ENCODE measurements at places on chromosomes 11 and 22.

DNA sequence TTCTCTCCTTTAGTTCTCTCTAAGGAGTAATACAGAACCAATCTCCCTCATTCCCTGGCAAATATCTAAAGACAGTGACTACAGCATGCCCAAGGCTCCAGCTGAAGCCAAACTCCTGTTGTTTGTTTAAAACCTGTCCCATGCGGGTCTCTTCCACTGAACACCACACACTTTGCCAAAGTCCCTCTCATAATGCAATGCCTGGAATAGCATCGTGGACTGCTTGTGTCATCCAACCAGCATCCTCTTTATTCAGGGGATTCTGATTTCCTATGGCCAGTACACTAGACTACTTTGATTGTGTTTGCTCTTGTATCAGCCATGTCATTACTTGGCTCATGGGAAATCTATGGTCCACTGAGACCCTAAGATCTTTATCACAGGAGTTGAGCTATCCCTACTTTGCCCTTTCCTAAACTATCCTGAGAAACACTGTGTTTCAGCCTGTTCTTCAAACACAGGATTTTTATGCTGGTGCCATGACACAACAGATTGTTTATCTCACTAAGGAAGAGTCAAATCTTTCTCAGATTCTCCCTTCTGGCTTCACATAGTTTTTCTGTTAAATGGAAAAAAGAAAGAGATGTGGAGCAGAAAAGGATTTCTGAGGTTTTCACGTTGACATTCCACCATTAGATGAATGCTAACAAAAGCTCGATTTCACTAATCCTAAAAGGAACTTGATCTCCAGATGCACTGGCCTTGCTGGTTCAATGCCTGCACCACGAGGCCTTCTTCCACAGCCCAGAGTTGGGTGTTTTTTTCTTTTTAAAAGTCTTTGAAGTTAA, 15.9 kb upstream of the IRAG1 start:
- no peak for DNase-seq
- H3K27me3 ChIP-seq = no peaks in the 10 kb centered on the region
- no peak overlapping the region for H3K4me3 ChIP-seq
- H3K27ac ChIP-seq = no peak overlapping the region
- H3K36me3 ChIP-seq = no peaks in the 10 kb centered on the region

DNA sequence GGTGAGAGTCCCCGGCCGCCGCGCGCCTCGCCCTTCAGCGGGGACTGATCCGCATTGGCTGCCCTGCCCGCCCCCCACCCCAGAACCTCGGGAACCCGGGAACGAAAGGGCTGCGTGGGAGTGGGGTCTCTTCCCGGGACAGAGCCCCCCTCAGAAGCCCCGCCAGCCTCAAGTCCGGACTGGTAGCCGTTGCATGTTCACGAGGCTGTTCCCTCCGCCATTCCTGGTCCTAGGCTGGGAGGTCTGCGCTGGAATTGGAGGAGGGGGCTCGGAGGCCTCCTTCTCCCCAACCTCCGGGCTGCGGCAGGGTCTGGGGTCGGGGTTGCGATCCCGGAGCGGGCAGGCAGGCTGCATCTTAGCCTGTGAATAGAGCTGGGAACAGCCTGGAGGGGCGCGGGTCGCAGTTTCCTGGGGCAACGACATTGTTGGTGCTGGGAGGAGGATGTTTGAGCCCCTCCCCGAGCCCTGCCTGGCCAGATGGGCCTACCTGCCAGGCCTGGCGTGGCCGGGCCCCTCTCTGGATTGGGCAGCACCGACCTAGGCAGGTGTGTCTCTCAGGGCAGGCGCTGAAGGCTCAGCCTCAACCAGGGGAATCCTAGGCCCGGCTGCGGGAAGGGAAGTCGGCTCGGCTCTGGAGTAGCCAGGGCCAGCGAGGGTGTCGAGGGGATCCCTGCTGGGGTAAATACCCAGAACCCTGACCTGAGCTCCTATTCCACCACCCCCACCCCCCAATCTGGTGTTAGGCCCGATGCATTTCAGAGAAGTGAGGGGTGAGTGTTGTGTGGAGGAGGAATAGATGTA, 670 bp downstream of the MAPK8IP1 start:
- H3K36me3 ChIP-seq = peaks cover 15% of the 10 kb centered on the region
- H3K4me3 ChIP-seq = peak overlapping the region; percentile 60
- no peak overlapping the region for H3K27ac ChIP-seq
- peaks cover 4% of the 10 kb centered on the region for H3K4me1 ChIP-seq
- no peaks in the 10 kb centered on the region for H3K27me3 ChIP-seq

DNA sequence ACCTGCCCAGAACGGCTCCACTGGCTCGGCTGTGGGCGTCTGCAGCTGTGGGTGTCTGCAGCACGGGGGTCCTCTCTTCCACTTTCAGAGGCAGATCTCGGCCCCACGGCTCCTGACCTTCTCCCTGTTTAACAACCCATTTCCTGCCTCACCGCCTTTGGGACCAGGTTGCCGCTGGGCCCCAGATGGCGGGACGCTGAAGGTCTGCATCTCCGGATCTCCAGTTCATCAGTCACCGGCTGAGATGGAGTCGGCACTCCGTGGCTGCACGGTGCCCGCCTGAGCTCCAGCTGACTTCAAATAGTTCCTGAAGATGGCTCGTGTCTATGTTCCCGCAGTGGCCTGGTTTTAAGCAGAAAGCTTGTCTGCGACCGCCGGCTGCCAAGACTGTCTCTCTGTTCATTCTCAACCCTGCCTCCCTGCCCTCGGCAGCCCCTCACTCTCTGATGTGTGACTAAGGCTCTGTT, 475.9 kb downstream of the BRD1 start:
- H3K36me3 ChIP-seq = no peaks in the 10 kb centered on the region
- H3K27me3 ChIP-seq = peaks cover 6% of the 10 kb centered on the region
- H3K27ac ChIP-seq = no peak overlapping the region
- H3K4me1 ChIP-seq = no peaks in the 10 kb centered on the region

- H3K4me1 ChIP-seq = no peaks in the 10 kb centered on the region
- no peak overlapping the region for H3K4me3 ChIP-seq
- no peak overlapping the region for H3K27ac ChIP-seq
- no peak for DNase-seq
- peaks cover 2% of the 10 kb centered on the region for H3K27me3 ChIP-seq
These were observed 4.2 kb downstream of the NOX4 start for GRCh38 chr11:89487016-89487415.

GRCh38 chr11:117905524-117905923, 23.7 kb downstream of the TMPRSS13 start:
- no peak overlapping the region for H3K27ac ChIP-seq
- peaks cover 21% of the 10 kb centered on the region for H3K27me3 ChIP-seq
- no peak for DNase-seq

DNA sequence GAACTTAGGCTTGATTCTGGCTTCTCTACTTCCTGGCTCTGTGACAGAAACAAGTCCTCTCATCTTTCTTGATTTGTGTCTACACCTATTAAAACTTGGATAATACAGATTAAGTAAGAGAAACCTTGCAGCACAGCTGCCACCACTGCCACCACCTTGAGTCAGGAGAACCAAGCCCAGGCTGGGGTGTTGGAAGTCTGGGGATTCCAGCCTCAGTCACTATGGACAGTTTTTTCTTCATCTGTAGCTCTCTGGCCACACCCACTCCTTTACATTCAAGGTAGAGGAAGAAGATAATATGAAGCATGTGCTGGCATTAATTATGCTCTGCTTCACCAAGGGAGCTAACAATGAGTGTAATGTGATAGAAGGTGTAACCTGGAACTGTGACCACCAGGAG, 75.7 kb downstream of the RELT start:
- H3K4me1 ChIP-seq = peaks cover 3% of the 10 kb centered on the region
- no peak overlapping the region for H3K4me3 ChIP-seq
- no peaks in the 10 kb centered on the region for H3K27me3 ChIP-seq
- H3K36me3 ChIP-seq = no peaks in the 10 kb centered on the region
- no peak for DNase-seq

DNA sequence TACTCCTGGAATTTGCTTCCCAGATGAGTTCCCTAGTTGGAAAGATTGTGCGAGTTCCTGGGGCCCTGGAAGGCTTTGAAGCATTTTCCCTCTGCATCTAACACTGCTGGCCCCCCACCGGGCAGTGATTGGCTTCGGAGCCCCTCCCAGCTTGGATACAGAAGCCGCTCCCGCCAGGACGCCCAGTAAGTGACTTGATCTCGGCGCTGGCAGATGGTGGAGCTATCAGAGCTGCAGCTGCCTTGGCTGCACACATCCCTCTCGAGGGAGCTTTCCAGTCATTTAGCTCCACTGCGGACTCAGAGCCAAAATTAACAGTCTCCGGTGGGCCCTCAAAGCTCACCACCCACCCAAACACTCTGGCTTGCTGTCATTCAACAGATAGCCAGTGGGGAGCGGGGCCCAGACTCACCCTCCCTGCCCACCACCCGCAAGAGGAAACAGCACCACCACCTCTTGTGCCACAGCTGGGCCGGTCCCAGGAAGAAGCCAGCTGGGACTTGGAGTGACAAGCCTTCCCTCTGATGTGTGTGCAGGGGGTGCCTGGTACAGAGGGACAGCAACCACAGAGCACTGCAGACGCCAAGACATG, 162.3 kb downstream of the TRIM29 start:
- H3K36me3 ChIP-seq = no peaks in the 10 kb centered on the region
- H3K27ac ChIP-seq = no peak overlapping the region
- H3K27me3 ChIP-seq = peaks cover 2% of the 10 kb centered on the region
- no peaks in the 10 kb centered on the region for H3K4me1 ChIP-seq

GRCh38 chr11:35615921-35616900, 2.0 kb upstream of the FJX1 start:
- H3K27ac ChIP-seq = no peak overlapping the region
- H3K4me1 ChIP-seq = no peaks in the 10 kb centered on the region
- no peak overlapping the region for H3K4me3 ChIP-seq

- DNase-seq = no peak
- no peaks in the 10 kb centered on the region for H3K4me1 ChIP-seq
- H3K36me3 ChIP-seq = no peaks in the 10 kb centered on the region
- H3K27ac ChIP-seq = no peak overlapping the region
These were observed 12.1 kb downstream of the PLAAT5 start for GRCh38 chr11:63478896-63479295.

DNA sequence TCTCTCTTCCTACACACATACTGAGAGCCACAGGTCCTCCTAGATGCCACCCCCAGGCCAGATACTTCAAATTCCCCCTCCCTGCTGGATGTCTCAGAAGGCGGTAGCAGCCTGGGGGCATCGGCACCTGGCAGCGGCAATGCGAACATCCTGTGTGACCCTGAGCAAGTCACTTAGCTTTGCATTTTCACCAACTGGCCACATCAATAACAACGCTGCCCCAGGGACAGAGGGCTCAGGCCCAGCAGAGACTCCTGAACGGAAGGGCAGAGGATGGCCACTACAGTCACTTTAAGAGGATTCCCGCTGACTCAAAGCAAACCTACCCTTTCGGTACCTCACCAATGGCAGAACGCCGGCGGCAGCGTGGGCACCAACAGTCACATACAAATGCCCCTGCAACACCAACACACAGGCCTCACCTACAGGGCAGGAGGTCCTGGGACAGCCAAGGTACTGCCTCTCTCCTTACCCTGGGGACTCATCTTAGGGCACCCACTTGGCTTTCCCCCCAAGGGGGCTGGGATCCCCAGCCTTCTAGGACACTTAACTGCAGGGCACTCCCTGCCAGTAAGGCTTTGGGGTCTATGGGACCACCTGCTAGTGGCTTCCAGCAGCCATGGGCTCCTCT, 1.6 kb downstream of the LMO1 start:
- peak overlapping the region; percentile 74 for H3K4me3 ChIP-seq
- no peak for DNase-seq
- peaks cover 2% of the 10 kb centered on the region for H3K27me3 ChIP-seq
- no peaks in the 10 kb centered on the region for H3K36me3 ChIP-seq

GRCh38 chr22:37121887-37122591, 12.5 kb upstream of the TMPRSS6 start:
- no peaks in the 10 kb centered on the region for H3K27me3 ChIP-seq
- H3K36me3 ChIP-seq = no peaks in the 10 kb centered on the region
- no peak overlapping the region for H3K27ac ChIP-seq

DNA sequence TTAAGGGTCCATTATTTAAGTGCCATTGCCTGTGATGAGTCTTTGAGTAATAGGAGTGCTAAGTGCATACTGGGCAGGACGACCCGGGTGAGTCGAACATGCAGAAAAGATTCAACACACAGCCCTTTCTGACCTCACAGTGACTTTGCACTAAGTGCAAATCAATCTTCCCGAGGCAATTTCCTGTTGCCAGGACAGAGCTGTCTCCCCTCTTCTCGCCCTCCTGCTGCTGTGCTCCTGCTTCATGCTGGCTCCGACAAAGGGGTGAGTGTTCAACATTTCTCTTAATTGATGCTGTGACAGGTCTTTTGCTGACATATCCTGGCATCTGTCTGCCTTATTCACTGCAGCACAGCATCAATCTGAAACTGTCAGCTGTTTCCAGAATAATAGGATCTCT, 42.0 kb downstream of the MCHR1 start:
- no peak overlapping the region for H3K27ac ChIP-seq
- peaks cover 1% of the 10 kb centered on the region for H3K27me3 ChIP-seq
- H3K4me1 ChIP-seq = peaks cover 3% of the 10 kb centered on the region
- H3K4me3 ChIP-seq = no peak overlapping the region
- peak; percentile 9 for DNase-seq

DNA sequence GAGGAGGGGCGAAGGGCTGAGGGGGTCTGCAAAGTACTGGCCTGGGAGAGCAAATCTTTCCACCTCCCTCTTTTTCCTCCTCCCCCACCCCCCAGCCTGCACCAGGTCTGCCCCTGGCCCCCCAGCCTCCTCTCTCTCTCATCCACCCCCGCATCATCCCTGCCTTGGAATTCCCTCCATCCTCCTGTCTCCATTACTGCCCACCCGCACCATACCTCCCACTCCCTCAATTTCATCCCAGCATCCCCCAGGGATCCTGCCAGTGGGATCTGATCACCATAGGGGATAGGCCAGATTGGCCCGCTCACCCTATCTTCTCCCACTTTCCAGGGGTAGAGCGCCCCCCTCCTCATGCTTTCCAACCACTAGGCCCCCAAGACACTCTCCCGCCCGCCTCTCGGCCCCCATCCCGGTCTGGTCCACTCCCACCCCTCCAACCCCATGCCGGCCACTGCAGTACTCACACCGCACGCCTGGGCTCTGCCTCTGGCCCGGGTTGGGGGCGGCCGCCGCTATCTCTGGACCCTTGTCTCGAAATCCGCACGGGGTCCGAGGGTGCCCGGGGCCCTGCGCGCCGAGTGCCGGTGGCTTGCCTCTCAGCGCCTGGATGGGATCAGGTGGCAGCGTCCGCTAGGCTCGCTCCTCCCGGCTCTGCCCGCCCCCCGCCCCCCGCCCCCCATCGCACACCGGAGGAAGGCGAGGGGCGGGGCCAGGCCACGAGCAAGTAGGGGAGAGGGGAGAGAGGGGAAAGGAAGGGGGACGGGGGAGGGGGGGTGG, at the start of gene GAL3ST3:
TSS of gene GAL3ST3 (minus strand) at position 615 of the 777 bp plus-strand sequence. CDS start 3,746 bp downstream, outside the sequence.
- no peak for DNase-seq
- H3K27me3 ChIP-seq = peaks cover 7% of the 10 kb centered on the region
- H3K27ac ChIP-seq = no peak within 1 kb of the TSS
- peaks cover 11% of the 10 kb centered on the region for H3K4me1 ChIP-seq
- H3K4me3 ChIP-seq = peak within 1 kb of the TSS; percentile 22

- H3K27ac ChIP-seq = no peak overlapping the region
- no peaks in the 10 kb centered on the region for H3K4me1 ChIP-seq
- H3K36me3 ChIP-seq = peaks cover 80% of the 10 kb centered on the region
- no peak for DNase-seq
- H3K4me3 ChIP-seq = no peak overlapping the region
- no peaks in the 10 kb centered on the region for H3K27me3 ChIP-seq
These were observed 11.3 kb downstream of the RRM1 start for GRCh38 chr11:4105916-4106315.
